ENCODE measurements at places on chromosomes 2 and 18.

GRCh38 chr2:178811901-178812300 is 4.7 kb upstream of the TTN start:
- no peak for DNase-seq

DNA sequence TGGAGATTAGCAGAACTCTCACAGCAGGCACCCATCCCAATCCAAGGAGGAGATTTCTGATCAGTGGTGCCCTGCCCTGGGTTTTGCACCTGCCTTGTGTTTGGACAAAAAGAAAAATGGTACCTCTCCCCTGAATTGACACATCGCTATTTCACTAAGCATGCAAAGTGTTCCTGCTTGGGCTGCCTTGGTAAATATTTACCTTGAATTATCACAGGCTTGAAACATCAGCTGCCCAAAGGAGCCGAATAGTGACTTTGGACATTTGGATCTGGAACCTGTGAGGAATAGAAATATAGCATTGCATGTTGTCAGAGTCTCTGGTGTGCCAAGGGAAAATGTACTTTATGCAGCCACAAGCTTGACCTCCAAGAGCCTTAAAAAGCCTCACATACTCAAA is 926.4 kb upstream of the FANCL start:
- no peak for DNase-seq

GRCh38 chr2:219291394-219291793 is 12.2 kb downstream of the DNAJB2 start:
- no peak for DNase-seq

GRCh38 chr2:209277444-209277843 is 146.4 kb upstream of the MAP2 start:
- DNase-seq: no peak

- DNase-seq: no peak
Measured at GRCh38 chr2:17733599-17733998, 20.0 kb downstream of the SMC6 start.

GRCh38 chr2:238793306-238793705 is 54.6 kb upstream of the TWIST2 start:
- no peak for DNase-seq

- DNase-seq: no peak
Measured at GRCh38 chr2:178420463-178420999, 30.4 kb downstream of the PRKRA start.

GRCh38 chr2:219058541-219059374 is 2.0 kb downstream of the IHH start:
- no peak for DNase-seq

DNA sequence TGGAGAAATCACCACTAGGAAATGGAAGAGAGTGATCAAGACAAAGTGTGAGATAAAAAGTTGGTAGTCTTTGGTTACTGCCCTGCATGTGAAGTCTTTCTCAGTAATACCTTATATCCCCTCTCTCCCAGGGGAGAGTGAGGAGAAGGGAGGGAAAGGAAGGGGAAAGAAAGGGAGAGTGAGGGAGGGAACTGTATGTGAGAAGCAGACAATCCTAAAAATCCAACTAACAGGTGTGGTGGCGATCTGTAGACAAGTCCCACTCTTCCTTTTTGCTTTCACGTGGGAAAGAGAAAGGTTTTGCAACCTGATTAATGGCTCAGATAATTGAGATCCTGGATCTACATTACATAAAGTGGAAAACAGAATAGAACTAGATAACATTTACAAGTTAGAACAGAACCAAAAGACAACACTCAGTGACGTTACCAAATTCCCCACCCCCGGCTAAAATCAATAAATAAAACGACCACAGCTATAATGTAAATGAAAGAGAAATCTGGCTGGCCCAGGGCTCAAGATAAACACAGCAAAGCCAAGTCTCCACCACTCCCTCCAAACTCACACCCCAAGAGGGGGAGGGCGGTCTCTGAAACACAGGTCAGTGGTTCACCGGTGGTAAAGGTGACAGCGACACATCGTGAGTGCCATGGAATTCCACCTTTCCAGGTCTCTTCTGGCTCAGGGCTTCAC is 10.0 kb upstream of the APCDD1 start:
- DNase-seq: no peak

GRCh38 chr18:37381554-37381953 is 184.0 kb downstream of the CELF4 start:
- DNase-seq: no peak

DNA sequence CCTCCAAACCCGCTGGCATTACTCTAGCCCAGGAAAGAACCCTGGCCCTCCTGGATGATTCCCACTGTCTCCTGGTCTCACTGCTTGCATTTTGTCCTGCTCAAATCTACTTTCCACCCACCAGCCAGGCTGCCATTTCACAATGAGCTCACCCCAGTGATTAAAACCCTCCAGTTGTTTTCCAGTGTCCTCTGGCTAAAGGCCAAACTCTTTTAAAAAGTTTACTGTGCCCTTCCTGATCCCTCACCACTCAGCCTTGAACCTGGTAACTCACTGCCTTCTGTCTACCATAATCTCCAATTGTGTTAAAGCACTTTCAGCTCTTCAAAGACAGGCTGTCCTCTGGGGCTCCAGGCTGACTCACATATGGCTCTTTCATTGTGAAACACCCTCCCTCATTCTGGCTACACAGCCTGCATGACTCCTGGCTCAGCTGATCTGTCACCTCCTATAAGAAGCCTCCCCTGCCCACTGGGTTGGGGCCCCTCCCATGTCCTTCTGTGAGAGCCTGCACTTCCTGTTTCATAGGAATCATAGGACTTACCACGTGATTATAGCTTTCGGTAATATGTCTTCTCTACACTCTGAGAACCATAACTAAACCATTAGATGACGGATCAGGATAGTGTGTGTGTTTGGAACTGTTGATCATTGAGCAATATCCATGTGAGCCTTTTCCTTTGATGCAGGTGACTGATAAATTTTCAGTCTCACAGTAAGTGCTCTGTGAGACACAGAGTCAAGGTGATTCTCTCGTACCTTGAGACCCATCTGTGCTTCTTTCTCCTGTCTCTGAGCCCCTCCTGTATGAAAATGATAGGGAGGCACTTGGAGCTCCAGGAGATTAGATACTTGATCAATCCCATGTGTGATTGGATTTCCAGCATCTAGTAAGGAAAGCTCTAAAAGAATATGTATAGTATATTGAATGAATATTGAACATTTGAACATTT is 590.8 kb upstream of the ID2 start:
- peak; percentile 69 for DNase-seq

DNA sequence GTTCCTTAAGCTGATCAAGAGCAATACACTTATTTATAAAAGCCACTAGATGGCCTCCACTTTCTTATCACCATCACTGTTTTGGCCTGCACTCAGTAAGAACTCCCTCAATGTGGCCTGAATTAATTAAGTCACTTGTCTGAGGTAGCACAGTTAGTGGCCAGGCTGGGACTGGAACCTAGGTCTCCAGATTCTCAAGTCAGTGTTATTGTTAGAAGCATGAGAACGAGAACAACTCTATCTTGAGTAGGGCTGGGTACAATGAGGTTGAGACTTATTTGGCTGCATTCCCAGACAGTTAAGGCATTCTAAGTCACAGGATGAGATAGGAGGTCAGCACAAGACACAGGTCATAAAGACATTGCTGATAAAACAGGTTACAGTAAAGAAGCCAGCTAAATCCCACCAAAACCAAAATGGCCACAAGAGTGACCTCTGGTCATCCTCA is 115.8 kb downstream of the SS18 start:
- no peak for DNase-seq

DNA sequence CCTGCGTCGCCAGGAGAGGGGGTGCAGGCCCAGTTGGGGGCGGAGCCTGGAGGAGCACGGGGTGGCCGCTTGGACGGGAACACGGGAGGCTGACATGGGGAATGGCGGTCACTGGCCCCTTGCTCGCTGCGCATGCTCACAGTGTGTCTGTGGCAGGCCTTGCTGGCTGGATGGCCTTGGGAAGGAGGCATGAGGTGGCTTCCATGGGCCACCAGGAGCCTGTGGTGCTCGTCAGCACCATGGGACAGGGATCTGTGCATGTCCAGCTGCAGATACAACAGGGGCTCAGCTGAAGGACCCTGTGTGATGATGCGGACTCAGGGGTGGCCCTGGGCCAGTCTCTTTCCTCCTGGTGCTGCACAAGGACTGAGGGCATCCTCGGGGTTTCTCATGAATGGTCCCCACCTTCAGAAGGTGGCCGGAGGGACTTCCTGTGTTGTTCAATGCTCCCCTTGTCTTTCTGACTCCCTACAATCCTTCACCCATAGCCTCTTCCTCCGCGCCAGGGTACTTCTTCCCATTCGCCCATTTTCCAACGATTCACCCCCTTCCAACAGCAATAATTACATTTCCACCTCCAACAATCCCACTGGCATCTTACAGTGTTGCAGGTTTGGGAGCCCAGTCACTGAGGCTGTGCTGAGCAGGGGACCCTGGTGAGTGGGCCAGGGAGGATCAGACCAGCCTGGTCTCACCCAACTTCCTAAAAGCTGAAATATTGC is 3.4 kb upstream of the SP140L start:
- no peak for DNase-seq

GRCh38 chr2:222305516-222306392 is 7.0 kb upstream of the PAX3 start:
- DNase-seq: no peak

- no peak for DNase-seq
Measured at GRCh38 chr18:22694954-22695353, 238.2 kb upstream of the RBBP8 start.
